ENCODE measurements at places on chromosomes 13 and 19.

- DNase-seq = no peak
Observed at GRCh38 chr19:50178859-50179537, 15.9 kb upstream of the IZUMO2 start.

GRCh38 chr19:56953470-56953869 is 112.9 kb upstream of the PEG3 start:
- no peak for DNase-seq

- no peak for DNase-seq
Observed at GRCh38 chr13:113776231-113777125, 17.5 kb downstream of the TMEM255B start.

DNA sequence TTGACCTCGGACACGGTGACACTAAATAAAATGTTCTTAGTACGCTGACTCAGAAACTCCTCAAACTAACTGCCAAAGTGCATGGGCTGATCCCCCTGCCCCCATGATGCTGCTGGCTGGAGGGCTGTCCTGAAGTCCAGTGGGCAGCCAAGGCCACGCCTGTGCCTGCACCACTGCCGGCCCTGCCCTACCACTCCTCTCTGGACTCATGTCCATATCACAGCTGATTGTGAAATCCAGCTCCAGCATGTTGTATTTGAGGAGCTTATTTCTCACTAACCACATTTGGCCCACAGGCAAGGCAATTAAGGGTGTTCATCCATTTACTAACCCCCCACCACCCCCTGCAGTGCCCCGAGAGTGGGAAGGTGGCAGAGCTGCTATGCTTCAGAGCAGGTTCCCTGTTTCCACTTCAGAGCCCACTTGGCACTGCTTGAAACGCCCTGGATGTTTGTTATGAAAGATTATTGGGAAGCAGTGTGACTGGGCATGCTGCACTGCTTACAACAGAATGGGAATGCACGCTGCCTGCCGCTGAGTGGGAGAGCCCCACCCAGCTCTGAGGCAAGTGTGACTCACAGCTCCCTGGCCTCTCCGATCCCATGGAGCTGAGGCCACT is 114.0 kb downstream of the UQCRFS1 start:
- DNase-seq = no peak

Measured in NCI-H524 (cell line).